ENCODE measurements at places on chromosomes 4 and X.
A peak's percentile ranks its signal among the peaks of the same experiment; 100 is the strongest.

- DNase-seq: no peak
Measured at GRCh38 chr4:15913631-15913970, 24.9 kb downstream of the FGFBP1 start.

DNA sequence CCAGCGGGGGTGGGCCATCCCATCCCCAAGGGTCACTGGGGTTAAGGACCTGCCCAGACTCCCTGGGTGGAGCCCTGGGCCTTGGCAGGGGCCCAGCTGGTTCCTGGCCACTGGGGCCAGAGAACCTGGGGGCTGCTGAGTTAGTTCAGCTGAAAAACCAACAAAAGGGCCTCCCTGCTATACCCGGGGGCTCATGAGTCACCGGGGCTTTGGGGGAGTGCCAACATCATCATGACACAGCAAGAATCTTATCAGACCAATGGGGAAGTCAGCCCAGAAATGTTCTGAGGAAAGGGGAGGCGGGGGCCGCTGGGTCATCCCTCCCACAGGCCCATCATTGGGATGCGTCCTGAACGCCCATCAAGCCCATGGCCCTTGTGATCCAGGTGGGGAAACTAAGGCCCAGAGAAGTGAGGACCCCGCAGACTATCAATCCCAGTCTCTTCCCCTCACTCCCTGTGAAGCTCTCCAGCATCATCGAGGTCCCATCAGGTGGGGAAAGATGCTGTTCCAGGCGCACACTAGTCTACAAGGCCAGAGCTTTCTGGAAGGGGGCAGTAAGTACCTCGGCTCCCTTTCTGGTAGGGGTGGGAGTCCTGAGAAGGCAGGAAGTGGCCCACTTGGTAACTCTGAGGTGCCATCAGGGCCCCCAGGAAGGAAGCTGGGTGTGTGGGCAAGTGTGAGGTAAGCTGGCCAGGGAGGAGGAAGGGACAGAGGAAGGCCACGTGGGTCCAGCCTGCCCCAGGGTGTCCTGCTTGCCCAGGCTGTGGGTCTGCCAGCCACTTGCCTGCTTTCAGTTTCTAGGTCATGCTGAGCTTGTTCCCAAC lies 4.5 kb downstream of the G6PD start:
- DNase-seq: peak; percentile 95

GRCh38 chrX:132413459-132413858 lies 75.4 kb downstream of the MBNL3 start:
- DNase-seq: no peak

DNA sequence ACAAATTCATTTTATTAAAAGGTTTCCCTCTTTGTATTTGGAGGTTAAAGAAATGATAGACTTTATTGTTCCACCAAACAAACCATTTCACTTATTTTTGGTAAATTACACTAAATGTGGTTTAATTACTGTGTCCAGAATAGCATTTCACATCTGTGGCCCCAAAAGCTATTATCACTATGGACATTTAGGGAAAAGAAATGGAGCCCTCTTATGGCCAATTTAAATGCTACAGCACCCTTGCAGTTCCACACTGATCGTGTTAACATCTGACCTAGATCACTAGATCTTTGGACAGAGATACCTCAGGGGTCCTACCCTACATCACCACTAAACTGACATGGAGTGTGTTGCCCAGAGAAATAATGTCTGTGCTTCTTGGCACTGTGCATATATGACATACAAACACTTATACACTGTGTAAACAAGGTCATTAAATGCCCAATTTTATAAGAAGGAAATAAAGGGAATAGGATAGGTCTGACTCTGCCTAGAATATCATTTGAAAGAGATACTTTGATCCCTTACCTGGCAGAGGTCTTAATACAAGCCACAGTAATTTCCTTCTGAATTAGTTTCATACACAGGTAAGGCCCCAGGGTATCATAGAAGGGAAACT lies 163.9 kb downstream of the KDR start:
- DNase-seq: no peak

DNA sequence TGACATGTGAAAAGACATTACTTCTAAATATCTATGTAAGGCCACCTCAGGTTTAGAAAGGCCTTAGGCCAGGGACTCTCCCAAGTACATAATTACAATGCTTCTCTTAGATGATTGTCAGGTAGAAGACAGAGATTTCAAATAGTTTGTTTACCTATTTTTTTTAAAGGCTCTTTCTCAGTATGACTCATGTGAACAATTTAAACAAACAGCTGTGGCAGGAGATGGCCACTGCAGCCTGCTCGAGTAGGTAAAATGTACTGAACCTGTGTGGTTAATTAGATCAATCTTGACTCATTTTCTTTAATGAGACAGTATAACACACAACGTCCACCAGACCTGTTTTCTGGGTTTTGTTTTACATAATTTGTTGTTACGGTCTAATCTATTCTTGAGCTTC lies 50.2 kb downstream of the LEF1 start:
- DNase-seq: no peak
